Fibroblast of skin of right quadriceps (primary cell): ENCODE measurements at places on chromosomes 3 and 15.
A peak's percentile ranks its signal among the peaks of the same experiment; 100 is the strongest.

DNA sequence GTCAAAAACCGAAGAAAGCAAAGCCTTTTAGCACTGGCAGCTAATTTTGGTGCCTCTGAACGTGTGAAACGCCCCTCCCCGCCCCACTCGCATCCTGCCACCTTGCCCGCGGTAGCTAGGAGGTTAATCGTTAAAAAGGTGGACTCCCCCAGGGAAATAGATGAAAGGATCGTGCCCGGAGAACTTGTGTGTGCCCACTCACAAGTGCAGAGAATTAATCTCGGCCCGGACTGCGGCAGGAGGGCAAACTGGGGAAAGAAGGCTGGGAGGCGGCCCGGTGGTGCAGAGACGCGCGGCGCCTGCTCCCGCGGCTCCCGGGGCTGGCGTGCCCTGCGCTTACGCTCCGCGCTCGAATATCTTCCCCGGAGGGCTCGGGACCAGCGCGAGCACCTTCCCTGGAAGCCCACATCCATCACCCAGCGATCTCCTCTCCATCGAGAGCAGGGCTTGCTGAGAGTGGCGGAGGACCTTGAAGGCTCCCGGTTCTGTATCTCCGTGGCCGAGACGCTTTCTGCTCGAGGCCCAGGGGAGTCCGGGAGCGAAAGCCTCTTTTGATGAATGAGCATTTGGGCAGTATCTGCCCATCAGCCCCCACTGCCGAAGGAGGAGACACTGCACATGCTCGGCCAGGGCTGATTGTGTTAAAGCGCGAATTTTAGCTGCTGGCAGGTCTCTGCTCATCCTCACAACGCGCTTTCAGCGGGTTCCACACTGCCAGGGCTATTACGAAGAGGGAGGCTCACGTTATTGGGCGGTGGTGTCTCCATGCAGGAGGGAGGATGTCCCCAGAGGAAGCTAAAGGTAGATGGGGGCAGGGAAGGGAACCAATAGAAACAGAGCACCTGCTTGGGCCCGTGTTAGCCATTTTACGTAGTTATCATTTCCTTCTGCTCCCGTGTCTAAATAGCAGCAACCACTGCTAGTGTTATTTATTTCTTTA is 1.3 kb upstream of the SPTSSB start:
- DNase-seq, result peak; percentile 13

- no peak for DNase-seq
These were observed 15.8 kb downstream of the IQSEC1 start for GRCh38 chr3:13057282-13058040.

GRCh38 chr3:194866236-194866635 is 180.6 kb downstream of the FAM43A start:
- DNase-seq, result no peak

- no peak for DNase-seq
These were observed 56.1 kb downstream of the SYN2 start for GRCh38 chr3:12060139-12060845.

DNA sequence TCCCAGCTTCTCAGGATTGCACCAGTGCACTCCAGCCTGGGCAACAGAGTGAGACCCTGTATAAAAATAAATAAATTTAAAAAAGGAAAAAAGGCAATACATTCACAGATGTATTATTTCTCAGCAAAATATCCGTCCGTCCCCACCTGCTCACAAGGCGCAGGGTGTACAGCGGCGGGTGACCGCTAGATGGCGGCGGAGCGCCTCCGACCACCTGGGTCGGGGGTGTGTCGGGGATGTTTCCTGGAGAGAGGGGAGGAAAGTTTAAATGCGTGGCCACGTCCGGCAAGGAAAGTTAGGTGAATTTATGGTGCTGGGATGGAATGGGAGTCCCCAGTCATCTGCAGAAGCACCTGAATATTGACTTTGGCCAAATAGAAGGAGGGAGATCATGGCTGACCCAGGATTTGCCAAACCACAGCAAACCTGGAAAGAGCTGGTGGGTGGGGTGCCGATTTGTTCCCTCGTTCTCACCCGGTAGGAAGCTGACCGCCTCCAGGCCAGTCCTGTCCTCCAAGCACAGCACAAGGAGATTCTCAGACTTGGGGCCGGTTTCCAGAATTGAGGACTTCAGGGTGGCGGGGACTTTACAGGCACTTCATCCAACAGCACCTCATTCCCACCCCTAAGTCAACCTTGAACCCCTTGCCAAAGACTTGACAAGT is 88.3 kb downstream of the TMEM266 start:
- DNase-seq, result peak; percentile 16

DNA sequence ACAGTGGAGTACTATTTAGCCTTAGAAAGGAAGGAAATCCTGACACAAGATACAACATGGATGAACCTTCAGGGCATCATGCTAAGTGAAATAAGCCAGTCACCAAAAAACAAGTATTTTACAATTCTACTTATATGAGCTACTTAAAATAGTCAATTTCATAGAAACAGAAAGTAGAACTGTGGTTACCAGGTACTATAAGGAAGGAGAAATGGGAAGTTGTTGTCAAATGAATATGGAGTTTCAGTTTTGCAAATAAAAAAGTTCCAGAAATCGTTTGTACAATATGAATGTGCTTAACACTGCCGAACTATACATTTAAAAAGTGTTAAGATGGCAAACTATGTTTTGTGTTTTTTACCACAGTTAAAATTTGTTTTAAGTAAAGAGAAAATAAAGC is 26.8 kb downstream of the TRANK1 start:
- DNase-seq, result no peak

DNA sequence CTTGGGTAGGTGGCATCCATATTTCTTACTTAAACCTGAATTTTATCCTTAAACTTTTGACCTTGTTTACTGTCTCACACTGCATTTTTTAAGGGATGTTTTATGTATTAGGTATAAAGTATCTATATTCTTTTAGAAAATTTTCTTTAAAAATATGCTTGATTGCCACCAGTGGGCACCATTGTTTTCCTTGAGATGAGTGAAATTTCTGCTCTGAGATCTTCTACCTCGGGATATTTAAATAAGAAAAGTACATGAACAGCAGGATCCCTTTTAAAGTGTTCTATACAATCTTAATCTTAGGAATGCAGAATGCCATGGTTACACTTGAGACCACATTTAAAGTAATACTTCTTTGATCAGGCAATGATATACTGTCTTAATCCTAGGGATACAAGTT is 108.7 kb downstream of the SLMAP start:
- DNase-seq, result peak; percentile 39

- DNase-seq, result no peak
These were observed 611.2 kb upstream of the ARPP21 start for GRCh38 chr3:35028157-35028556.

DNA sequence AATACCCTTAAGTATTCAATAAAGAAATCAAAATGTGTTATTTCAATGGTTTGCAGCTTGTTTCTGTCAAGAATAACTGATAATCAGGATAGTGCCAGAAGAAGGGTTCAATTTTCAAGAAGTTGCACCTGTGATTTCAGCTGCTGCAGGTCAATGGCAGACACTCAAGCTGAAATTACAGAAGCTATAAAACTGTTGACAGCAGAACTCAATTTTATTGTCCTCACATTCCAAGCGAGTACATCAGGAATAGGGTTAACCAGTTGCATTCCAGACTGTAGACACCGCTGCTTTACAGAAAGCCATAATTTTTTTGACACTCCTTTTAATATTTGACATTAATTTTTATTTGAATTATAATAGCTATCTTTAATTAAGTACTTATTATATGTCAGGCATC is 364.1 kb downstream of the CGGBP1 start:
- DNase-seq, result peak; percentile 1

DNA sequence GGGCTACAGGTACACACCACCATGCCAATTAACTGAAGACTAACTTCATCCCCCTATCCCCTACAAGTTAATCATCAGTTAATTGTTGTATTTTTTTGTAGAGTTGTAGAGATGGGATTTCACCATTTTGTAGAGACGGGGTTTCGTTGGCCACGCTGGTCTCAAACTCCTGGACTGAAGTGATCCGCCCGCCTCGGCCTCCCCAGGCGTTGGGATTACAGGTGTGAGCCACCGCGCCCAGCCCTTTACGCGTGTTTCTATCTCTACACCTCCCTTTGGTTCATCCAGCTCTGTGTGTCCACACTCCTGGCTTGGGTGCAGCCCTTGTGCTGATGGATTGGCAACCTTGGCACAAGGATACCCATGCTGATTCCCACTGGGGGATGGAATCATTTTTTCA is 258.8 kb downstream of the FAM43A start:
- no peak for DNase-seq

- DNase-seq, result no peak
These were observed 15.8 kb upstream of the STIMATE start for GRCh38 chr3:52912885-52913731.

DNA sequence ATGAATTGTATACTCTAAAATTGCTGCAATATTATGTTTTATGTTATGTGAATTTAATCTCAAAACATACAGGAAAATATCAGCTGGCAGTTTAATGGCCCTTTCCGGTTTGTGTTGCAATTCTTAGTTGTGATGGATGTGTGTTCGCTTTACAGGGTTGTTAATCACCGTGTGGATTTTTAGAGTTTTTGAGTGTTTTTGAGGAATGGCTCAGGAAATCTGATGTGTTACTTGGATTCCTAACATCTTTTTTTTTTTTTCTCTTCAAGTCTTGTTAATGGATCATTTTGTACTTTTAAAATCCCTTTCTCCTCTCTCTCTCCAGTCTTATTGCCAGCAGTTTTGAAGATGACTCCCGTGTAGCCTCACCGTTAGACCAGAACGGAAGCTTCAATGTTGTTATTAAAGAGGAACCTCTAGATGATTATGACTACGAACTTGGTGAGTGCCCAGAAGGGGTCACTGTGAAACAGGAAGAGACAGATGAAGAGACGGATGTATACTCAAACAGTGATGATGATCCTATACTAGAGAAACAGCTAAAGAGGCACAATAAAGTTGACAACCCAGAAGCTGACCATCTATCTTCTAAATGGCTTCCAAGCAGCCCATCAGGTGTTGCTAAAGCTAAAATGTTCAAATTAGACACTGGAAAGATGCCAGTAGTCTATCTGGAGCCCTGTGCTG is 35.7 kb downstream of the MGA start:
- peak; percentile 32 for DNase-seq

- no peak for DNase-seq
These were observed 46.9 kb downstream of the CHRD start for GRCh38 chr3:184426691-184427141.

DNA sequence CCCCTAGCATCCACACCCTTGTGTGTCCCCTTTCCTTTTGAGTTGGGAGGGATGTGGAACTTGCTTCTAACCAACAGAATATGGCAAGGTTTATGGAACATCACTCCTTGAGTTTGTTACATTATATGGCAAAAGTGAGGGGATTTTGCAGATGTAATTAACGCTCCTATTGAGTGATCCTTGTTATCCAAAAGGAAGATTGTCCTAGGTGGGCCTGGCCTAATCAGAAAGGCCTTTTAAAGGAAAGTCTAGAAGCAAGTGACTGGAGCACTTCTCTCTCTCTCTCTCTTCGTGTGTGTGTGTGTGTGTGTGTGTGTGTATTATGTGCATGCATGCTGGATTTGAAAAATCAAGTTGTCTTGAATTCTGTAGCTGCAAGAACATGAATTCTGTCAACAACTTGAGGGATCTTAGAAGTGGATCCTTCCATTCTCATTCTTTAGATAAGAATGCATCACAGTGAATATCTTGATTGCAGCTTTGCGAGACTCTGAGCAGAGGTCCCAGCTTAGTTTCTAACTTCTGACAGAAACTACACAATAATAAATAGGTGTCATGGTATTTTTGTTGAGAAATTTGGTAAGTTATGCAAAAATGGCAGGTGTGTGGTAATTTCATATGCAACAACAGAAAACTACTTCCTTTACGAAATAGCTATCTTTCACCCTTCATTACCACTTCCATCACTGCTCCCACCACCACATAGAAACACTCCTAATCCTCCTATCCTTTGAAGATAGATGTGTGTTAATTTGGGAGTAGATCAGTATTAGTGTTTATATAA is 360.9 kb upstream of the CBLB start:
- DNase-seq, result no peak

GRCh38 chr3:37785736-37786135 is 75.9 kb upstream of the CTDSPL start:
- no peak for DNase-seq

DNA sequence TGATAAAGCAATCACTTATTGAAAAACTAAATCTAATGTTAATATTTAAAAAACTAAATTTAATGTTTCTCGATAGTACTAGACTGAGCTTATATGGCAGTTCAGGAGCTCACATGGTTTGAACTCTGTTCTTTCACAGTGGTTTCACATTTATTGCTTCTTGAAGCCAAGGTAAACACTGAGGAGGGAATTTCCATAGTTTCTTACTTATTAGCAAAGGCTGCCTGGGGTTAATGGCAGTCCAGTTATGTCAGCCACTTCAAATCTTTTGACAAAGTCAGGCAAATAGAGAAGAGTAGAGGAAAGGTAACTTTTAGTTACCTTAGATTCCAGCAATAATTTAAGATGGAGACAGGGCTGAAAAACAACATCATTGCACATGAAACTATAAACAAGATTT is 831.5 kb downstream of the ROBO2 start:
- DNase-seq, result no peak

- DNase-seq, result no peak
These were observed 133.8 kb upstream of the GMNC start for GRCh38 chr3:190996181-190996775.

- no peak for DNase-seq
These were observed 47.5 kb upstream of the RNF7 start for GRCh38 chr3:141690431-141691072.

- peak; percentile 23 for DNase-seq
These were observed 680 bp downstream of the POC1A start for GRCh38 chr3:52153389-52154096.

GRCh38 chr3:108255131-108255530 is 32.9 kb upstream of the IFT57 start:
- DNase-seq, result no peak

GRCh38 chr15:101425787-101426365 is 63.6 kb downstream of the PCSK6 start:
- no peak for DNase-seq

DNA sequence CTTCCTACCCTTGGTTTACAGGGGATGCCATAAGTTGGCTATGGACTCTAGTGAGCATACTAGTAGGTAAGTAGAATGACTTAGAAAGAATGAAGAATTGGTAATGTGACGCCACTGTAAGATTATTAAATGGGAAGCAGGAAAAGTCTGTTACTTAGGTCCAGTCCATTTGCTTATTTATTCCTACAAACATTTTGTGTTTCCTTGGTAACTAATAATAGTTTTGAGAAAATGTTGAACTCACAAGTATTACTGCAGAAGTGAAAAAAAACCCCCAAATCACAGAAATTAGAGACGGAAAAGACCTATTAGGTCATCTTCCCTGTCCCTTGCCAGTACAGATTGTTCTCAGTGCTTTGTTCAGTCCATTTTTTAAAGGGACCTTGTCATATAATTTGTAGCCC is 63.5 kb downstream of the CMSS1 start:
- DNase-seq, result no peak
